ENCODE measurements at places on chromosomes 13 and 19.
A peak's percentile ranks its signal among the peaks of the same experiment; 100 is the strongest.

DNA sequence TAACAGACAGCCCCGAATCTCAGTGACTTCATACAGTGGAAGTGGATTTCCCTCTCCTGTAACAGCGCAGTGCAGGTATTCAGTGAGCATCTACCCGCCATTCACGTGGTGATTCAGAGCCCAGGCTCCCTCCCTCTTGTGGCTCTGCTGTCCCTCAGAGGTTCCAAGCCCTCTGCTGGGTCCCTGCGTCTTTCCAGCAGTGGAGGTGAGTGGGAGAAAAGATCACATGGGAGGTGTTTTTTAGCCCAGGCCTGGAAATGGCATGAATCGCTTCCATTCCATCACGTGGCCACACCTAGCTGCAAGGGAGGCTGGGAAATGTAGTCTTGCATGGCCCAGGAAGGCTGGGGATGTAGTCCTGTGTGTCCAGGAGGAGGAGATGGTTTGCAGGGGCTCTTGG lies 61.4 kb downstream of the DPF1 start:
- no peak for DNase-seq

DNA sequence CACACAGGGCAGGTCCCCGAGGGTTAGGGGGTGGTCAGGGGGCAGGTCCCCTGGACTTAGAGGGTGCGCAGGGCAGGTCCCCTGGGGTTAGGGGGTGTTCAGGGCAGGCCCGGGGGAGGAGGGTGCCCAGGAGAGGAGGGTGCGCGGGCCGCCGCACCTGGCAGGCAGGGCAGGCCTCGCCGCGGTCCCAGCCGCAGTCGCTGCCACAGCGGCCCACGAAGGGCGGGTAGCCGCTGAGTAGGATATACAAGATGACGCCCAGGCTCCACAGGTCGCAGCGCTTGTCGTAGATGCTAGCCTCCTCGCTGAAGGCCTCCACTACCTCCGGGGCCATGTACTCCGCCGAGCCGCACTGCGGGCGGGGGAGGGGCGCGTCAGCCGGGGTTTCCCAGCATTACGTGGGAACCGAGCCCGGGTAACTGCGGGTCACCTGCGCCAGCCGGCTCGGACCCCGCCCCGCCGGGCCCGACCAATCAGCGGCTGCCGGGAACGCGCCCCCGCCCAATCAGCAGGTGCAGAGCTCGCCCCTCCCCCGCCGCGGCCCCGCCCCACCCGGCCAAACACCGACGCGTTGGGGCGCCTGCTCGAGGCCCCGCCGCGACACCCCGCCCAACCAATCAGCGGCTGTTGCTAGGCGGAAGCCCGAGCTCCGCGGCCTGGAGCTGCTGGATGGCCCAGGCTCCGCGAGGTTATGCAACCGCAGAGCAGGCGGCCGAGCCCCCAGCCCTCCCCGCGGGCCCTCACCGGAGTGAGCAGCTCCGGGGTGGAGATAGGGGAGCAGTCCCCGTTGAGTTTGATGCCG lies 9.2 kb downstream of the MKNK2 start:
- peak; percentile 81 for DNase-seq

DNA sequence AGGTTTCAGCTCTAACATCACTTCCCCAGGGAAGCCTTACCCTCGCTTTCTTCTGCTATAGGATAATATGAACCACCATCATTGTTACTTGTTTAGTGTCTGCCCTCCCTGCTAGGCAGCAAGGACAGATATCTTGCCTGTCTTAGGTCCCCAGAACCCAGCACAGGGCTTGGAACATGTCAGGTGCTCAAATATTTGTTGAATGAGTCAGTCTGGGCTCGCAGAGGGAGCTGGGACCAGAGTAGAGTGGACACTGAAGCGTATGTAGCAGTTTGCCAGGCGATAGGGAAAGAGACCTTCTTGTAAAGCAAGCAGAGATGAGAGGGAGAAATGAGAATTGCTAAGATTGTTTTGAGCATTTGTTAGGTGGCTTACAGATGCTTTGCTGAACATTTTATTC lies 11.7 kb downstream of the BCKDHA start:
- DNase-seq = no peak

- peak; percentile 13 for DNase-seq
Measured at GRCh38 chr13:72678312-72678711, 49.1 kb downstream of the MZT1 start.

GRCh38 chr13:97003071-97003470 lies 8.8 kb upstream of the OXGR1 start:
- no peak for DNase-seq

- no peak for DNase-seq
Measured at GRCh38 chr13:113786262-113786841, 27.3 kb downstream of the TMEM255B start.

- no peak for DNase-seq
Measured at GRCh38 chr19:33946535-33947264, 150.0 kb downstream of the KCTD15 start.

GRCh38 chr13:51636349-51636890 lies 52.2 kb downstream of the WDFY2 start:
- DNase-seq = no peak

DNA sequence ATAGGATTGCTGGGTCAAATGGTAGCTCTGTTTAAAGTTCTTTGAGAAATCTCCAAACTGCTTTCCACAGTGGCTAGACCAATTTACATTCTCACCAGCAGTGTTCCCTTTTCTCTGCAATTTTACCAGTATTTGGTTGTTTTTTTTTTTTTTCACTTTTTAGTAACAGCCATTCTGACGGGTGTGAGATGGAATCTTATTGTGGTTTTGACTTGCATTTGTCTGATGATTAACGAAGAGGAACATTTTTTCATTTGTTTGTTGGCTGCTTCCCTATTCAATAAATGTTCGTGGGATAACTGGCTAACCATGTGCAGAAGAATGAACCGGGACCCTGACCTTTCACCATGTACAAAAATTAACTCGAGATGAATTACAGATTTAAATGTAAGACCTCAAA lies 31.2 kb downstream of the CYP4F2 start:
- no peak for DNase-seq

DNA sequence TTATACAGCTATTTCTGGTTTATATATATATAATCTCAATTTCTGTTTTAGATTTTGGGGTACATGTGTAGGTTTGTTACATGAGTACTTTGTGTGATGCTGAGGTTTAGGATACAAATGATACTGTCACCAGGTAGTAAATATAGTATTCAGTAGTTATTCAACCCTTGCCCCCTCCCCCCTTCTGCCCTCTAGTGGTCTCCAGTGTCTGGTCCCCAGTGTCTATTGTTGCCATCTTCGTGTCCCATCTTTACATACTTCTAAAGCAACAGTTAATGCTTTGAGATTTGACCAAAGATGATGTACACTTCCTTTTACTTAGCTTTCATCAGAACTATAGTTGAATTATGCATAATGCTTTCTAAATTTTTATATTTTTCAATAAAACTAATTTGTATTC lies 1623.4 kb upstream of the PRR20A start:
- DNase-seq = no peak

- DNase-seq = no peak
Measured at GRCh38 chr19:45243144-45243732, 2.0 kb downstream of the EXOC3L2 start.

DNA sequence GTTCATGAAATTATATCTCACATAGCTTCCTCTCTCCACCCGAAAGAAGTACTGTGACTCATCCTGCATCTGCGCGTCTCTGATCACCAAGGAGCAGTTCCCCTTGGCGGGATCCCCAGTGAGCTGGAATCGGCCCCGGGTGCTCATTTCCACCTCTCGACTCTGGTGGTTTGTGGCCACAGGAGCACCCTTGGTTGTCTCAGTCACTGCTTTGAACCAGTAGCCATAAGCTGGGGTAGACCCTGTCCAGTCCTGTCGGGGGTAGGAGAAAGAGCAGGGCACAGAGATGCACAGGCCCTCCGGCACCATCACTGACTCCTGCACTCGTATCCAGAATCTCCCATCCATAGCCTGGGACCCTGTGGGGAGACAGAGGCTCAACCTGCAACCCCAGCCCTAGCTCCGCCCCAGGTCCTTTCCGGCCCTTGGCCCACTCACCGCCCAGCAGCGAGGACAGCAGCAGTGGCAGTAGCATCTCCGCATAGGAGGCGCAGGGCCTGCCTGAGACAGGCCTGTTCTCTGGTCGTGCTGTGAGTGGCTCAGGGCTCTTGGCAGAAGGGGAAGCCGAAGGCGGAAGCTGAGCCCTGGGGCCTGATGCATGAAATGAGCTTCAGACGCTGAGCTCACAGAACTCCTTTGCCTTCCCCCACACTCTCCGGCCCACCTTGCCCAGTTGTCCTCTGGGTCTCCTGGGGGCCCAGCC lies at the start of gene SIGLEC10:
SIGLEC10 (minus strand) TSS at position 536 of the 703 bp plus-strand sequence; CDS start at position 475, 61 bp downstream.
- DNase-seq = no peak

DNA sequence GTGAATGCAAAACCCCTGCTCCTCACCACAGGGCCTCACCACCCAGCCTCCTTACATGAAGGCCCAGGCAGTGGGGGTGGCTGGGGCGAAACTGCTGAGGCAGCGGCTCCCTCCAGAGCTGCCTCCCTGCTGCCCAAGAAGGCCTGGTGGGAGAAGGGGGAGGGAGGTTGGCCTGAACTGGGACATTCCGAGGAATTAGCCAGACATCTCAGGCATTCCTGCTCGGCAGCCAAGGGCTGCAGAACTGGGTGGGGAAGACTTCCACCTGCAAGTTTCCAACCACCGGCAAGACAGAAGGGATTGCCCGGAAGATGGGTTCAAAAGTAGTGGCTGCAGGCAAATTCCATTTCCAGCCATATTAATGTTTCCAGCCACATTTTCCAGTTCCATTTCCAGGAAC lies 2.3 kb upstream of the PSPN start:
- peak; percentile 45 for DNase-seq

DNA sequence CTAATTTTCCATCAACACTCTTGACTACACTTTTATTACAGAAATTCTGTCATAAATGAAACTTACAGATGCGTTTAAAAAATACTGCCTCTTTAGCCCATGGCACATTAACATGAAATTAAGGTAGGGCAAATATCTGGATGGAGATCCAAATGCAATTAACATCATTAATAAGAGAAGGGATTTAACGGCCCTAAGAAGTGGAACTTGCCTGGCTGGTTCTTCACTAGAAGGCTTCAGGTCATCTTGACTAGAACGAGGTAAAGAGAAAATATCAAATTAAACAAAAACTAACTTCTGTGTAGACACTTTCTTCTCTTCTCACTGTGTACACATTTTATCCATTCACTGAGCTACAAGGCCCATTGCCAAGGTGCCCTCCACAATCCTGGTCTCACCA lies 1093.4 kb downstream of the EFNB2 start:
- no peak for DNase-seq

DNA sequence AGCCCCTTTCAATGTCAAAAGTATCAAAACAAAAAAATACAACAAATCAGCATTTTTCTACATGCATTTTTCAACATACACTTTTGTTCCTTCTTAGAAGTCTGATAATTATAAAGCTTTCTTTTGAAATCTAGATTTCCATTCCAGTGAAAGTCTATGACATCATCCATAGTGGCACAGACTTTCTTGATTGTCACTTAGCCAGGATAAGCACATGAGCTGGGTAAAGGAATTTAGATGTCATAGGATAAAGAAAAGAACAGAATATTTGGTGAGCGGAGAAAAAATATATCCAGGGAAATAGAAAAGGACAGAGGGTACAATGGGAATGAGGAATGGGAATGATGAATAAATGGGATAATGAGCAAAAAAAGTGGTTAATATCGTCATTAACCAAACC lies 15.1 kb upstream of the TRPC4 start:
- no peak for DNase-seq

GRCh38 chr19:38388349-38389100 lies at the start of gene SPRED3:
SPRED3 (plus strand) TSS chr19:38388697; CDS start chr19:38390303, 1,606 bp downstream.
- peak; percentile 59 for DNase-seq

GRCh38 chr19:42403586-42403985 lies 13.5 kb upstream of the CNFN start:
- no peak for DNase-seq

DNA sequence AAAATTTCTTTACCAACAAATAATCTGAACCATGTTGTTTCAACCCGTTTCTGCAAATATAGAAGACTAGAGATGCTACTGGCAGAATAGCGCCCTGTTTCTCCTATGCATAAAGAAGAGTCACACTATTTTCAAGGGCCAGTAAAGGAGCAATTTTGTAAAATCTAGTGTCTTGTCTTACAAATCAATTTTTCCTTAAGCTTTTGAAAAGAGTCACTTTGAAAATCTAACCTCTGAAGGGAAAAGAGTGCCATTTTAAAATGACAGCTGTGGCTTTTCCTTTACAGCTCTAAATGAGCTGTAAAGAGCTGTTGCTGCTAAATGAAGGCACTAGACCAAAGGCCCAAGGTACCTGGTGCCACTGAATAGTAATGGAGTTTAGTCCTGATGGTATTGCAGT lies 16.9 kb upstream of the GTF2F2 start:
- no peak for DNase-seq

DNA sequence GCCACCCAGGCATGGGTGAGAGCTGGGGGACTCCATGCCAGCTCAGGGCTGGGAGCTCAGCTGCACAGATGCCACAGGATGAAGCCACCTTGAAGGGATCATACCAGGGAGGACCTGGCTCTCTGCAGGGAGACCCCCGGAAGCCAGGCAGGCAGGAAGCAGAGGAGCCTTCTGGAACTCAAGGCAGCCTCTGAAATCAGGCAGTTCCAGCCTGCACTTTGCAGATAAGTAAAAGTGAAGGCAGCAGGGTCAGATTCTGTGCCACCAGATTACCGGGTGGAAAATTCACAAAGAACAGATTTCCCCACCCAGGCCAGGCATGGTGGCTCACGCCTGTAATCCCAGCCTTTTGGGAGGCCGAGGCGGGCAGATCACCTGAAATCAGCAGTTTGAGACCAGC lies 2.5 kb downstream of the TMEM259 start:
- DNase-seq = no peak

DNA sequence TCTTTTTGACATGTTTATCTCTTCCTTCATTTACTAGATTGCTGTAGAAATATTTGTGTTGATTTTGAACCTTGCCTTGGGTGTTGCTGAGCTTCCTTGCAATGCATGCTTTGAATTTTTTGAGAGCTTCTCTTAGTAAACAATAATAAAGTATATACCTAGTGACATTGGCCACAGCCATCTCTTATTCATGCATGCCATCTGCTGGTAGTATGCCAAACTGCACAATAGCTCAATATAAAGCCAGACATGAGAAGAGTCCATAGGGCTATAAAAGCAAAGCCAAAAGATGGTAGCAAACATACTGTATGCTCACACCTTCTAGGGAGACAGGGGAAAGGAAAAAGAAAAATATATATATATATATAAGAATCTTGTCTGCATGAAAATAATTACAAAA lies 18.9 kb upstream of the ZSCAN5A start:
- DNase-seq = peak; percentile 41

DNA sequence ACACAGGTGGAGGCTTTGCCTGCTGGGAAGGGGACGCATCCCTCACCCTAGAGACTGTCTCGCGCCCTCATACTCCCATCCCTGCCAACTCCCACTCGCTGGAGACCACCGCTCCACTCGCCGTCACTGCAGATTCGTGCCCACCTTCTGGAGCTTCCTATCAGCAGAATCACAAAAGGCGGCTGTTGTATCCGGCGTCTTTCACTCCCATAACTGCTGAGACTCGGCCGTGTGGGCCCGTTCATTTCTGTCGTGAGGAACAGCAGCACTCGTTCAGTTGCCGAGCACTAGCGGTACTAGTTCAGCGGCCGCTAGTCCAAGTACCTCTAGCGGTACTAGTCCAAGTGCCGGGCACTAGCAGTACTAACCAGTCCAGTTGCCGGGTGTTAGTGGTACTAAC lies 124.6 kb upstream of the MCF2L start:
- no peak for DNase-seq

Measured in fibroblast of gingiva (primary cell).